ENCODE measurements at places on chromosomes 6 and 20.

DNA sequence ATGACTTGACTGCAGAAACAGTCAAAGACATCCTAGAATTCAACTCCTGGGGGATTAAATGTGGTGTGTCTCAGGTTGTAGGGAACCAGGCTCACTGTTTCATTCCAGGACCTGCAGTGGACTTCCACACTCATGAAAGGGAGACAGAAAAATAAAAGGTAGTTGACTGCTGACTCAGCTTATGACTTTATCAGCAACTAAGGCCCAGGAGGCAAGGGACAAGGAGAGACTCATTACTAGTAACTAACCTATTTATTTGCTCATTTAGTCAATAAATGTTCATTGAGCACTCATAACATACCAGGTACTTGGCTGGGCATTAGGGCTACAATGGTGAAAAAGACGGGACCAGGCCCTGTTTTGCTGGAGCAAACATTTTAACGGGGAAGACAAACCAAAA is 2.9 kb downstream of the ZSCAN31 start:
- DNase-seq = no peak

DNA sequence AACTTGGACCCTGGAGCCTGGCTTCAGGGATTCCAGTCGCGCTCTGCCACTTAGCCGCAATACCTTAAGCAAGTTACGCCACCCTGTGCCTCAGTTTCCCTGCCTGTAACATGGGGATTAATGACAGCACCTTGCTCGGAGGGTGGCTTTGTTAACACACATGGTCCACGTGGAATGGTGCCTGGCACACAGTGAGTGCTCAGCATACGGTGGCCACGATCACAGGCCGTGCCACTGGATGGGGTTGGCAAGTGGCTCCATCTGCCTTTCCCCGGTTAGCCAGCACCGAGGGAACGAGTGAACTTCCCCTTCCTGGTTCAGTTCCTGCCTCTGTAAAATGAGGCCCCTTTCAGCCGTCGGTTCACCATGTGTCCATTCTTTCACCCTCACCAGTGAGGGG is 17.2 kb downstream of the C6orf132 start:
- DNase-seq = no peak

- no peak for DNase-seq
Observed at GRCh38 chr6:3791526-3792203, 40.2 kb upstream of the PXDC1 start.

GRCh38 chr6:15110726-15111354 is 135.0 kb upstream of the JARID2 start:
- no peak for DNase-seq

- DNase-seq = no peak
Observed at GRCh38 chr6:157281570-157281969, 41.7 kb downstream of the TMEM242 start.

DNA sequence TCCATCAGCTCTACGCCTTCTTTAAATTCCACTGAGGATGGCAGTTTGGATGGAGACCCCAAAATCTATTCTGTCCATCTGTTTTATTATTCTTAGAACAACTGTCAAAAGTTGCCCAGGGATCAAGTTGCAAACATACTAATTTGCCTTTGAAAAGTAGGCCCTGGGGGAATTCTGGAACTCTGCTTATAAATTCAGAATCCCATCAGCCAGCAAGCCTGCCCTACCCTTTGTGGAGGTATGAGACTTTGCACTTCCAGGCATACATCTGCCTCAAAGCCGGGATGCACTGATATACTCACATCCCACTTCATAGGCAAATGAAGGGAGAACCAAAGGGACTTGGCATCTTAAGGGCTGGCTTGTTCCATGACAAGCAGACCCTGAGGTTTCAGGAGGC is 93.6 kb downstream of the INSM1 start:
- no peak for DNase-seq

- no peak for DNase-seq
Observed at GRCh38 chr6:30100585-30101443, 12.1 kb downstream of the TRIM31 start.

DNA sequence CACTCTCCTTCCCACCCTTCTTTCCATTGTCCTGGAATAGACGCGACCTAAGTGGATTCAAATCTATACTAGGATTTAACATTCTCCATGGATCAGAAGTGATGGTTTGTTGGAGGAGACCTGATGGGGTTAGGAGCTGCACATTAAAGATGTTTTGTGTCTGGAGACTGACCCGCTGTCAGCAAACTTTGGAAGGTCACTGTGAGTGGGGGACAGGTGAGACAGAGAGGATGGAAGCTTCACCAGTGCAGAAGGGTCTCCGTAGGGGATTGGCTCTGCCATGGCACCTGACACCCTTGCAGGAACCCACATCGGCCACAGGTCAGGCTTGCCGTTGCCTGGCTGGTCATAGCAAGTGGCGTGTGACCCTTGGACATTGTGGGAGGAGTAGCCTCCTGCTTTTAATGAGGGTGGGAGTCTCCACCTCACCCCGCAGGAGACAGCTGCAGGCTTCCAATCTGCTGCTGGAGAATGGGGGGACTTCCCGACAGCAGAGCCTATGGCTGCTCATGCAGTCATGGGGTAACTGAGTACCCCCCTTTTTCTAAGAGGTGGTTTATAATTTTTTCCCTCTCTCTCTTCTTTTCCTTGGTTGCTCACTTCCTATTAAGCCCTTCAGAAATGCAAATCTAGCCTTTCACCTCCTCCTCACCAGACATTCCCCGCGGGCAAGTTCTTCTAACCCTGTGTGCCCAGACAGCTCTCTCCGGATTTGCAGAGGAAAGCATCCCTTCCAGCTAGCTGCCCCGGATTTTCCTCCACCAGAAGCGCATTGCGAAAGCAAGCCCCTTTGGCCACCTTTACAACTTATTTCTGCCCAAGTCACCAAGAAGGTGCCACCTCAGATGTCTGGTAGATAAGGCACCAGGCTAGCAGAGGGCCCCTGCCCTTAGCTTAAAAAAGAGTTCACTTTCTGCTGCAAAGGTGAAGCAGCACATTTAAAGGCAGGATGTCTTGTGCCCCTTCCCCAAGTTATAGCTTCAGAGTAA is 53.5 kb downstream of the DACT2 start:
- DNase-seq = no peak

DNA sequence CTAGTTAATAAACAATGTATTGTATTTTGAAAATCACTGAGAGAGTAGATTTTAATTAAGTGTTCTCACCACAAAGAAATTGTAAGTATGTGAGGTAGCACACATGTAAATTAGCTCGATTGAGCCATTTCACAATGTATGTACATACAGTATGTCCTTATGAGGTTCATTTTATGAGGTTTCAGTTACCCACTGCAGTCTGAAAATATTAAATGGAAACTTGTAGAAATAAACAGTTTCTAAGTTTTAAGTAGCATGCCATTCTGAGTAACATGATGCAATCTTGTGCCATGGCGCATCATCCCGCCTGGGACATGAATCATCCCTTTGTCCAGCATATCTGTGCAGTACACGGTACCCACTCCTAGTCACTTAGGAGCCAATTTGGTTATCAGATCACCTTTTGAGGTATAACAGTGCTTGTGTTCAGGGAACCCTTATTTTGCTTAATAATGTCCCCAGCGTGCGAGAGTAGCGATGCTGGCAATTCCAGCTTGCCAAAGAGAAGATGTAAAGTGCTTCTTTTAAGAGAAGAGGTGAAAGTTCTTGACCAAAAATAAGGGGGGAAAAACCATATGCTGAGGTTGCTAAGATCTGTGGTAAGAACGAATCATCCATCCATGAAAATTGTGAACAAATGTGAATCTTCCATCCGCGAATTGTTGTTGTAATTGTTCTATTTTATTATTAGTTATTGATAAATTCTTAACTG is 64.7 kb downstream of the KCNS1 start:
- no peak for DNase-seq

GRCh38 chr20:18702736-18703135 is 110.8 kb upstream of the SCP2D1 start:
- no peak for DNase-seq

DNA sequence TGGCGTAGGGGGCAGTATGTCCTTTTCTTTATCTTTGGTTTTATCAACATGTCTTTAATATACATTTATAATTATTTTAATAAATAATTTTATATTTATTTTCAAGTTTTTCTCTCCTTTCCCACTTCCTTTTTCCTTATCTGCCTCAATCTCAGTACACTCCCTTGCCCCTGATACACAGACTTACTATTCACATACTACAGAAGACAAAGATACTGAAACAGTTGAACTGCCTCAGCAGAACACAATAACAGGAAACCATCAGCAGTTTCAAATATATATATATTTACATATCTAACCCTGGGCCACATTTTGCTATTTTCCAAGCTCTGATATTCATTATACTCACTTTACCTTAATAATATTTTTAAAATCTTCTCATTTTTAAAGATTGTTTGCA is 19.8 kb downstream of the IBTK start:
- no peak for DNase-seq

DNA sequence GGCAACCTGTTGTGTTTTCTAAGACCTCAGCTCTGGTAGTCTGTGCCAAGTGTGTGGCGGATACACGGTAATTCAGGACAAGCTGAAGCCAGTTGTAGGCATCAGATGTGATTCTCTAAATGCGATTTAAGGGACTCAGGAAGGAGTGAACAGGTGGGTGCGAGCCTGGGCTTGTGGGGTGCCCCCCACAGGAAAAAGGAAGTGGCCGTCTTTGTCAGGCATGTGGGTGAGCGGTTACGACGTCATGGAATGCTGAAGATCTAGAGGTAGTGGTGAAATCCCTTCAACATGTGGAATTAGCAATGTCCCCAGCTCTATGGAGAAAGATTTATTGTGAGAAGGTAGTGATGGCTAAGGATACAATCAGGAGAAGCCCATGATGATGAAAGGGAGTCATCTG is 95.1 kb upstream of the EXOC2 start:
- DNase-seq = no peak

GRCh38 chr20:62136283-62137091 is 6.7 kb downstream of the PSMA7 start:
- DNase-seq = peak; percentile 65

GRCh38 chr20:44188752-44189151 is 1.8 kb upstream of the JPH2 start:
- no peak for DNase-seq

Measured in SHP77 treated with DMSO at 0.1 percent for 48 hours (cell line).